ENCODE measurements at places on chromosomes 1 and 21.

DNA sequence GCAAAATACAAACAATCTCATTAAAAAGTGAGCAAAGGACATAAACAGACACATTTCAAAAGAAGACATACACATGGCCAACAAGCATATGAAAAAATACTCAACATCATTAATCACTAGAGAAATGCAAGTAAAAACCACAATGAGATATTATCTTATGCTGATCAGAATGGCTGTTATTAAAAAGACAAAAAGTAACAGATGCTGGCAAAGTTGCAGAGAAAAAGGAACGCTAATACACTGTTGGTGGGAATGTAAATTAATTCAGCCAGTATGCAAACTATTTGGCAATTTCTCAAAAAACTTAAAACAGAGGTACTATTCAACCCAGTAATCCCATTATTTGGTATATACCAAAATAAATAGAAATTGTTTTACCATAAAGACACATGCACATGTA is 32.2 kb upstream of the TNFSF18 start:
- no peak for DNase-seq

- DNase-seq = no peak
Measured at GRCh38 chr1:221089803-221090202, 210.6 kb downstream of the HLX start.

DNA sequence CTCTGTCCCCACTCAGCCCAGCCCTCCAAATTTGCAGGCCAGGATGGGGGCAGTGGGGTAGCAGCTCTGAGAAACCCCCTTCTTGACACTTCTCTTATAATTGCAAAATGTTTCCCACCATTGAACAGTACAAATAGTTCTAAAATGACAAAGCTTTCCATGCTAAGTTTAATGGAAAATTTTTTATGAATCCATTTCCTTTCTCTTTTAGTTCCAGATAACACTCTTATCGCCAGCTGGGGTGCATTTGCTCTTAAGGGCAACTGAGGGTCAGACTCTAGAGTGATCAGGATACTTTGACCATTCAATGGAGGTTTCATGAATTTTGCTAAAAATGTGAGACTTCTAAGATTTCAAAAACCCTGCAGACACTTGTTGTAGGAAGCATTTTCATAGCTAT is 29.9 kb downstream of the PIK3C2B start:
- no peak for DNase-seq

GRCh38 chr1:180193141-180194047 is 36.7 kb upstream of the LHX4 start:
- no peak for DNase-seq

DNA sequence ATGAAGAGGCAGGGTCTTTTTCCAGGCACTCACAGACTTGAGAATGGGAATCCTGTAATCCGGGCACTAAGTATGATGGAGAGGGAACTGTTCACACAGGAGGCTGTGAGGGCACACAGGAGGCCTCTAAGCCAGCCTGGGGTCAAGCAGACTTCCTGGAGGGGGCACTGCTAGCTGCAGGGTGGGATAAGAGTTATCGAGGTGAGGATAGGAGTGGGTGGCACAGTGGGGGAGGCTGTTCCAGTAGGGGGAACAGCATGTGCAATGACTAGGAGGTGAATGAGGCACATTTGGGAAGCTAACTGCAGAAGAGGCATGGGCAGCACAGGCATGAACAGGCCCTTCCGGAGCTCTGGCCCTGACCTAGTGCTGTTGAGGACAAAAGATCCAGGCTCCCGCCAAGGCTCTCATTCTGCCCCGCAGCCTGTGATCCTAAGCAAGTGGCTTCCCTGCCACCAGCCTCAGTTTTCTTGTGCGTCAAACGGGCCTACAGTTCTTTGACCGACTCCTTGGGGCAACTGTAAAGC is 216.7 kb downstream of the TRABD2B start:
- DNase-seq = no peak

DNA sequence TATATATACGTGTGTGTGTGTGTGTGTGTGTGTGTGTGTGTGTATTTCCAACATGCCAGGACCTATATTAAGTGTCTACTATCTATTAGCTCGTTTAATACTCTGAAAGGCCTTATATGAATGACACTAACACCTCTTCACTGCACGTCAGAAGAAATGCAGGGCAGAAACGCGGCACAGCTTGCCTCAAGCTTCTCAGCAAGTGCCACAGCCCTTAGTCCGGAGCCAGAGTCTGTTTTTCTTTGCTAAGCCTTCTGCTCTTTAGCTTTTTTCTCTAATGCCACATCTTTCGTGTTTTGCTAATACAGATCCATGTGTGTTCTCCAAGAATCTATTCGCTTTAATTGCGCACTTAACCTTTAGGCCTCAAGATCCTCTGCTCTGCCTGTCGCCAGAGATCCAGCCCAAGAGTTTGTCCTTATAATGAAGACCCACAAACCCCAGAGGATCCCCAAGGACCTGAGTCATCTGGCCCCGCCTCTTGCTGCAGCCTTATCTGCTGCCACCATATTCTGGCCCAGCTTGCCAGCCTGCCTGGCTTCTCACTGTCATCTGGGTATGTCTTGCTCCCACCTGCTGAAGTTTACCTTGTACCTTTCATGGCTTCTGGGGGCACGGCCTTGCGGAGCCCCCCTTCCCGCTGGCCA is 2.0 kb upstream of the TRIM58 start:
- DNase-seq = no peak

DNA sequence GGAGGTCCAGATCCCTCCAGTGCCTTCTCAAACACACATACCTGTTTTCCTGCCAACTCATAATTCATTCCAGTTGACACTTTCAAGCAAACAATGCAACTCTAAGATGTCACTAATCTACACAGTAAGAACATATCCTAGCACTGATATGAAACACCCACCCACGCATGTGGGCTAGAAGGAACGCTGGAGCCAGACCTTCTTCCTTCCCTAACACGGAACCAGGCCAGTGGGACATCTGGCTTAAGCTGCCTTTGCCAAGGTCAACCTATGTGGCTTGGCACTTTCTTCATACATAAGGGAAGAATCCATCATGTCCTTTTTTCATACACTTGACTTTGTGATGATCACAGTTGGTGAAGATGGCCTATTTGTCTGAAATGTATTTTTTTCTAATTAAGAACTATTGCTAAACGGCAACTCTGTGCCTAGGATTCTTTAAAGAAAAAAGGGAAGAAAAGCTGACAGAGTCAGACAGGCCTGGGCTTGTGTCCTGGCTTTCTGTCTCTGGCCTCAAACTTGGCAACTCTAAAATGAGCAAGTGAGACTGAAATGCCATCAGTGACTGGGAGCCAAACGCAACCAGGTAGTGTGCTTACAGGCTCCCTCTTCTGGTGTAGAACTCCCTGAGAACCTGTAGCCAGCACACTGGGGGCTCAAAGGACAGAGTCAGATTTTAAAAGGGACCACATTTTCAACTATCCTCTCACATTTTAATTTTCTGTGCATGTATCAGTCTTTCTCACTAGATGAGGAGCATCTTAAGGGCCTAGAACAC is 92.6 kb upstream of the BEND5 start:
- no peak for DNase-seq

GRCh38 chr1:16243936-16244649 is 7.1 kb upstream of the CPLANE2 start:
- DNase-seq = peak; percentile 82

- DNase-seq = no peak
Measured at GRCh38 chr1:162856260-162856659, 4.7 kb downstream of the CCDC190 start.

Data from activated T-cell treated with anti-CD3 and anti-CD28 coated beads, Interleukin-2, amount 50 U/mL, for 48 hours (primary cell).